ENCODE measurements at places on chromosomes 6 and 20.

DNA sequence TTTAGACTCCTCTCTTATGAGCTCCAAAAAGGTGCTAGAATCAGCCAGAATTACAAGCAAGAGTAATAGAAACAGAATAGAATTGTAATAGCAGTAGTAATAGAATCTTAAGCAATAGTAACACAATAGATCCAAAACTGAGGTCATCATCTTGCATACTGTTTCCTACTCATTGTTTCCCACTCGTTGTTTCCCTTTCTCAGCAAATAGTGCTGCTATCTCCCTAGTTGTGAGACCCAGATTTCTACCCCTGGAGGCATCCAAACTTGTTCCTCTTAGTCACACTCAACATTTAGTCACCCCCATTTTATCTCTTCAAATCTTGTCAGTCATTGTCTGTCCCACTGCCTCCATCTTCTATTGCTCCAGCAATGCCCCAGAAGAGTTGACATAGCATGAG, 356.9 kb upstream of the MARCKS start:
- no peak for DNase-seq

GRCh38 chr6:89034586-89035251, 45.8 kb upstream of the PNRC1 start:
- DNase-seq, result no peak

- DNase-seq, result no peak
Observed at GRCh38 chr6:169810066-169810989, 58.9 kb downstream of the ERMARD start.

- no peak for DNase-seq
Observed at GRCh38 chr6:122798099-122798641, 9.1 kb downstream of the SMPDL3A start.

DNA sequence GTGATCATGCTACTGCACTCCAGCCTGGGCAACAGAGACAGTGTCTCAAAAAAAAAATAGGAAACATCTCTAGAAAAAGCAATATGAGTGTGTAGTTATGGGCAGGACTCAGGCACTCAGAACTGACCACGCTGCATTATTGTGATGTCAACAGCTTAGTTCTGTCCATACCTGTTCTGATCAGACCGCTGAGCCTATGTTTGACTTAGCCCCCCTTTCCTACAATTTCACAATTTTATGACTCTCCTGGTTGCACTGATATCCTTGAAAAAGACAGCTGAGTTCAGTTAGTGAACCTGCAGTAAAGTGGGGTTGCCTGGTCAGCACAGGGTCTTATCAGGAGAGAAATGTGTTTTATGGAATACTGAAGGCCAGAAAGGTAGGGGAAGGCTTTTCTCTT, 37.8 kb upstream of the PRDM1 start:
- DNase-seq, result no peak

GRCh38 chr6:33704215-33705066, 7.1 kb downstream of the UQCC2 start:
- no peak for DNase-seq

- DNase-seq, result no peak
Observed at GRCh38 chr6:147534116-147534860, 25.8 kb downstream of the SAMD5 start.

Data from T-cell (primary cell).